Stimulated activated CD8-positive, alpha-beta memory T cell treated with anti-CD3 and anti-CD28 coated beads, Interleukin-2, amount 100 ng/mL, for 1 hour (primary cell): ENCODE measurements at places on chromosomes 11 and 22.

GRCh38 chr11:119599864-119600541 is 129.0 kb downstream of the NECTIN1 start:
- no peak for DNase-seq

- no peak for DNase-seq
These were observed 133.2 kb downstream of the SLC17A6 start for GRCh38 chr11:22471385-22471784.

DNA sequence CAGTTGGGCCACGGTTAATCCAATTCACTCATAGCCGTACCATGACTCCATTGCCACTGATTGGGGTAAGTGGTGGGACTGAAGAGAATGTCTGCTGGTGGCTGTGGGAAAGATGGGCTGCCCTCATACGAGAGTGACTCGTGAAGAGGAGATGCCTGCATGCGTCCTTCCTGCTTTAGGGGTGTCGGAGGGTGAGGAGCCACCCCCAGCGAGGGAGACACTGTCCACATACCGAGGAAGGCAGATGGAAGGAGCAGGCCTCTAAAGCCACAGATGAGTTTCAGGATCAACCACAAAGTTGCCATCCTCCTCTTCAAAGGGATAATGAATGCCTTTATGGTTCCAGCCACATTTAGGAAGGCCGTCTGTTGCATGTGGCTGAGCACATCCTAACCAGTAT is 83.2 kb downstream of the GRIK4 start:
- DNase-seq, result no peak

DNA sequence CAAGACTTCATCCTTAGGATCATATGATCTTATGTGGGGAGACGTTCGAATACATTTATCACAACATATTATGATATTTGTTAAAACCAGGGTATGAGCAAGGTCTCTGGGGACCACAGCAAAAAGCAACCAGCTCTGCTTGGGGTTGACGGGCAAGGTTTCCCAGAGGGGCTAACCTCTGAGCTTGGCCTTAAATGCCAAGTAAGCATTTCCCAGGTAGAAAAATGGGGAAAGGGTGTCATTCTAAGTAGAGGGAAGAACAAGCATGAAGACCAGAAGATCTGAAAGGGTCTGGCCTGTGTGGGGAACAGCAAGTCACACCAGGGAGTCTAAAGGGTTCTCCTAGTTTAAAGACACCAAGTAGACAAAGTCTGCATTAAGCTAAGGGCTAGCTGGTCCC is 24.1 kb downstream of the CLMP start:
- no peak for DNase-seq

DNA sequence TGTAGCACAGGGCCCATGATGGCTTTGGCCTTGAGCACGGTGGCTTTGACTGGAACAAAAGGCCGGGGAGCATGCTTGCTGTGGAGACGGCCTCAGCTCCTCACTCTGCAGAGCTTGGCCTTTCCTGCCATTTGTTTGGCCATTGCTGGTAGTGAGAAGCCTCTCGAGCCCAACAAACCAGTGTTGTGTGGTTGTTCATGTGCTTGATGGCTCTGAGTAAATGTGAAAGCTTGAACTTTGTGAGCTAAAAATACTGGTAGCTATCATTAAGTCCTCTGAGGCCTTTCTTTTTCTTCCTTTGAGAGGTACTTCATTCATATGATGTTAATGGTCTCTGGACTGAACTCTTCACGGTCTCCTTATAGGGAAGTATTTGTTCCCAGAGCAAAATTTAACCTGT is 39.6 kb downstream of the NAT10 start:
- no peak for DNase-seq

DNA sequence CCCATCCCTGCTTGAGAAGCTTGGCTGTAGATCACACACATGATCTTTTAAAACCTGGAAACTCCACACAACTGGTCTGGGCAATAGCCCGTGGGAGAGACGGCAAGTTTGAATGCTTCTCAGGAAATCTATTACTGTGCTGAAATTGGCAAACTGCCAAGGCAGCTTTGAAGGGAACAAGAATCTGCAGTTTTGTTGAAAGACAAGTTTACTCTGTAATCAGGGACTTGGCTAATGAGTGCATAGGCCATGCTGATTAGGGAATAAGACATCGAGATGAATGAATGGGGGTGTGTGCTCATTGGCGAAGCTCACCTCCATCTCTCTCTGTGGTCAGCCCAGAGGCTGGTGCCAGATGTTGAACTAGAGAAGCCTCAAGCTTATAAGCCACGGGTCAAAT is 218.8 kb downstream of the HIPK3 start:
- DNase-seq, result no peak

DNA sequence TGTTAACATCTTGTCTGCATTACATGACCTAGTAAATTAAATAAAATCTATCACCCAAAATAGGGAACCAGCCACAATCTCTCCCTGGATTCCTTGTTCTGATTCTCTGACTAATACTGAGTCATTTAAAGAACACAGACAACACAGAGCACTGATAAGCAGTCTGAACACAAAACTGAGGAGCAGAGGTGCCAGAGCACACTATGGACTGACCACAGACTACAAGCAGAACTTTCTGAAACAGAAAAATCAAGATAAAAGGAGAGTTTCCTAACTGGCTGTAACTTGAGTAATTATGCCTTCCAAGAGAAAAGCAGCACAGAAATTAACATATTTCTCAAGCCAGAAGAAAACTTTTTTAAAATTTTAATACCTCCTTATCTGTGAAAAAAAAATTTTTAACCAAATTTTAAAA is 128.8 kb downstream of the SGSM3 start:
- no peak for DNase-seq

- DNase-seq, result no peak
These were observed 1134.8 kb downstream of the BRD1 start for GRCh38 chr22:48692734-48693376.

DNA sequence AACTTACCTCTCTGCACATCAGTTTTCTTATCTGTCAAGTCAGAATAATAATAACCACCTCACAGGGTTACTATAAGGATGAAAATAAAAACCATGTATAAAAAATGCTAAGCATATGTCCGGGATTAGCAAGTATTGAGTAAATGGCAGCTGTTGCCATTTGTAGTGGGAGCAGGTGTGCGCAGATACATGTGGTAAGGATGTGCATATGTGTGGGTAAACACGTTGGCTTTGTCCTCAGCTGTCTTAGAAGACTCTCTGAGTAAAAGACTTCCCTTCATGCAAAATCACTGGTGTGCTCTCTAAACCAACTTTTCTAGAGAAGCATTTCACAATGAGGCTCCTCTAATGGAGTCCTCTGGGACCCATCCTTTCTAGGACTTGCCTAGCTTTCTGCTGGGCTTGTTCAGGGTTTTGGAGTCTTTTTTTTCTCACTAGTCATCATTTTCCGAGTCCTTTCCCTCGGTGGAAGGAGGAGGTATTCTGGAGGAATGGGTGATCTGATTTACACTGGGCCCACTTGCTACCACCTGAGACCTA is 62.4 kb downstream of the NELL1 start:
- DNase-seq, result no peak

GRCh38 chr22:37616201-37617083 is 7.8 kb downstream of the GGA1 start:
- no peak for DNase-seq

DNA sequence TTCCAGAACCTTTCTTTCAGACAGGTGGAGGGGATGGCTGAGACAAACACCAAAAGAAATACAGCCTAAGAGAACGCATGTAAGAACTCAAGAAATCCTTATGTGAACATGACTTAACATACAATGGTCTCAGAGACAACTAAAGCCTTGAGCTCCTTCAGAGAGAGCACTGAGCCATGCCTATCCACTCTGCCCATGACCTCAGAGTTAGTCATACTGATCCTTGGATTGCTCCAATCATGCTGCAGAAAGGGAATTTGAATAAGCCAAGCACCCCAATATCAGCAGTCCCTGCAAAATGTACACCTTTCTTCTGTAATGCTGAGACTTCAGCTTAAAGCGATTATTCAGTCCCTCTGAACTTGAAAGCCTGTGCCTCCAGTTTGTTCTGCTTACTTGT is 43.2 kb upstream of the CHKA start:
- no peak for DNase-seq

DNA sequence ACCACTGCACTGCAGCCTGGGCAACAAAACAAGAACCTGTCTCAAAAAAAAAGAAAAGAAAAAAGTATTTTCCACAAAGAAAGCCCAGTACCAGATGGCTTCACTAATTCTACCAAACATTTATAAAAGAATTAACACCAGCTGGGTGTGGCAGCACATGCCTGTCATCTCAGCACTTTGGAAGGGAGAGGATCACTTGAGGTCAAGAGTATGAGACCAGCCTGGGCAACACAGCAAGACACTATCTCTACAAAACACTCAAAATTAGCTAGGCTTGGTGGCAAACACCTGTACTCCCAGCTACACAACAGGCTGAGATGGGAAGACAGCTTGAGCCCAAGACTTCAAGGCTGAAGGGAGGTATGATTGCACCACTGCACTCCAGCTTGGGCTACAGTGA is 20.1 kb downstream of the RSF1 start:
- no peak for DNase-seq

- DNase-seq, result no peak
These were observed 28.1 kb downstream of the FGF4 start for GRCh38 chr11:69746752-69747742.

DNA sequence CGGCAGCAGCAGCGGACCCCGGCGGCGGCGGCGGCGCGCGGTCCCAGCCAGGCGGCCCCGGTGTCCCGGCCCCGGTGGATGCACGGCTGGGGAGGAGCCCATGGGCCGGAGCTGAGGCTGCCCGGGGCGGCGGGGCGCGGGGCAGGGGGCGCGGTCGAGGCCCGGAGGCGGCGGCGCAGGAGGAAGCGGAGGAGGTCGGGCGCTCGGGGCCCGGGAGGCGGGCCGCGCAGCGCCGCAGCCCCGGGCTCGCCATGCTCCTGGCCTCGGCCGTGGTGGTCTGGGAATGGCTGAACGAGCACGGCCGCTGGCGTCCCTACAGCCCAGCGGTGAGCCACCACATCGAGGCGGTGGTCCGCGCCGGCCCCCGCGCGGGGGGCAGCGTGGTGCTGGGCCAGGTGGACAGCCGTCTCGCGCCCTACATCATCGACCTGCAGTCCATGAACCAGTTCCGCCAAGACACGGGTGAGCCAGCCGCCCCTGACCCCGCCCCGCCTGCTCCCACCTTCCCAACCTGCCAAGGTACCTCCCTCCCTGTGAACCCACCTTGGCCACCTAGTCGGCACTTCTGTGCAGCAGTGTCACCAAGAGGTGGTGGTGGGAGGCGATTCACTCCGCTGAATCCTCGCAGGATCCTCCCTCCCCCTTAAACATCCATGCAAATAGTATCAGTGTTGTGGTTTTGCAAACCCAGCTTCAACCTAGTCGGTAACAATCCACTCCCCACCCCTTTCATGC is 580 bp downstream of the DTX4 start:
- DNase-seq, result no peak

GRCh38 chr22:45237065-45237990 is 3.4 kb downstream of the KIAA0930 start:
- no peak for DNase-seq

- DNase-seq, result no peak
These were observed 30.4 kb upstream of the CKAP5 start for GRCh38 chr11:46876471-46876870.

GRCh38 chr11:130916910-130917309 is 631 bp upstream of the SNX19 start:
- no peak for DNase-seq

GRCh38 chr11:120116966-120117365 is 20.9 kb downstream of the TRIM29 start:
- DNase-seq, result no peak

DNA sequence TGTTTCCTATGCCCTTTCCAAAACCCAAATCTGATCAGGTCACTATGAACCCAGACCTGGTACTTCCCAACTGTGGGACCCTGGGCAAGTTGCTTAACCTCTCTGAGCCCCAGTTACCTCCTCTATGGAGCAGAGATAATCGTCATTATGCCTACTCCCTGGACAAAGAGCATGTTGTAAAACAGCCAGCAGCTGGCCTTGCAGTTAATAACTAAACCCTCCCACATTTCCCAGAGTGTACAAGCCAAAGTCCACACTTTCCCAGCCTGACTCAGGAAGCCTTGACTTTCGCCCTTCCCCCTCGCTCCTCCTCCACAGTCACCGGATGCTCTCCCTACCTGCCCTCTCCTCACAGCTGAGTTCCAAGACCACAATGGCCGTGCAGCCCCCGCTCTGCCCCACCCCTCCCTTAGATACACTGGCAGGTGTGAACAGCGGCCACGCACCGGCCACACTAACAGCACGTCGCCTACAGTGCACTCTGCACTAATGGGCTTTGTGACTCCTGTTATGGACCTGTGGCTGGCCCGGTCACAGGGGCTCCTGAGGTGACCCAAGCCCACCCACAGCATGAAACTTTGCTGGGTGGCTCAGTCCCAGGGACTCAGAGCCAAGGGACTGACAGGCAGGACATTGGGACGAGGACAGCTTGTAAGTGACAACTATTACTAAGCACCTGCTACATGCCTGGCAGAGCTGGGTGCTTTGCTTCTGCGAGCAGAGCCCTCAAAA is 15.6 kb upstream of the MFNG start:
- no peak for DNase-seq

GRCh38 chr11:23866641-23867040 is 630.2 kb upstream of the LUZP2 start:
- no peak for DNase-seq

DNA sequence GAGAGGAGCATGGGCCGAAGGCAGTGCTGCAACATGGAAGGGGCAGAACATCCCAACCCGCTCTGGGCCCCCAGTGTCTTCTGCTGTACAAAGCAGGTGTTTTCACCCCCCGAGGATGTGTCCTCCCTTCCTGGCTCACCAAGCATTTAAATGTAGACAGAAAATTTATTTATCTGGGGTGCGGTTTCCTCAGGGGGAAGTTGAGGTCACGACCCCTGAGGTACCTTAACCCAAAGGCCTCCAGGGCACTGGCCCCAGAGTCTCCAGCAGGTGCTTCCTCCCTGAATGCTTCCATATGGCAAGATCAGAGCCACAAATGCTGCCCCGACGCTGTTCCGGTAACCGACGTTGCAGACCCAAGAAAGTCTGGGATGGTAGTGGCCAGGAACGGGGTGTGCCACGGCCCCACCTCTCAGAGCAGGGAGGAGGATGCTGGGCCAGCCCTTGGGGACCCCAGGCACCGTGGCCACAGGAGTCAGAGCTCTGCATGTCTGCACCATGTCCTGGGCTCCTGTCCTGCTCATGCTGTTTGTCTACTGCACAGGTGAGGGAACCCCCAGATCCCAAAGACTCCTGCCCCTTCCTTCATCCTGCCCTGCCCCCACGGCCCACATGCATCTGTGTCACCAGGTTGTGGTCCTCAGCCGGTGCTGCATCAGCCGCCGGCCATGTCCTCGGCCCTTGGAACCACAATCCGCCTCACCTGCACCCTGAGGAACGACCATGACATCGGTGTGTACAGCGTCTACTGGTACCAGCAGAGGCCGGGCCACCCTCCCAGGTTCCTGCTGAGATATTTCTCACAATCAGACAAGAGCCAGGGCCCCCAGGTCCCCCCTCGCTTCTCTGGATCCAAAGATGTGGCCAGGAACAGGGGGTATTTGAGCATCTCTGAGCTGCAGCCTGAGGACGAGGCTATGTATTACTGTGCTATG is at the start of gene VPREB1:
TSS of gene VPREB1 (plus strand) at position 471 of the 935 bp plus-strand sequence. CDS start at position 499, 28 bp downstream.
- DNase-seq, result no peak
